Fibroblast of mammary gland (primary cell): ENCODE measurements at places on chromosomes 7 and 10.

DNA sequence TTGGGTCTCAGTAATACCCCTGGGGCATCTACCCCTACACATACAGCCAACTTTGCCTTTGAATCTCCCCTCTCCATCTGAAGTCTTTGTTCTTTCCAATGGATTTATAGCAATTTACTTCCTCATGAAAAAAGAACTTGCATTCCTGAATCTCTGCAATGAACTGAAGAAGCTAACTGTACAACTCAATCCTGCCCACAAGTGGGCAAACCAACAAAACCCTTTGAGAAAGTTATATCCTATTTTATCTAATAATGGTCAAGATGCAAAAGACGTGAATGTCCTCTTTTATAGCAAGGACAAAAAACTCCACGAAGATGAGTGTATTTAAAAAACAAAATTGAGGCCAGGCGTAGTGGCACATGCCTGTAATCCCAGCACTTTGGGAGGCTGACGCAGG, 991.3 kb downstream of the LRMDA start:
- DNase-seq = no peak

GRCh38 chr10:74841265-74841973, 15.0 kb downstream of the KAT6B start:
- DNase-seq = no peak

GRCh38 chr10:62996925-62997324, 136.2 kb upstream of the NRBF2 start:
- no peak for DNase-seq

- DNase-seq = no peak
These were observed 22.3 kb downstream of the CALML3 start for GRCh38 chr10:5546891-5547680.

DNA sequence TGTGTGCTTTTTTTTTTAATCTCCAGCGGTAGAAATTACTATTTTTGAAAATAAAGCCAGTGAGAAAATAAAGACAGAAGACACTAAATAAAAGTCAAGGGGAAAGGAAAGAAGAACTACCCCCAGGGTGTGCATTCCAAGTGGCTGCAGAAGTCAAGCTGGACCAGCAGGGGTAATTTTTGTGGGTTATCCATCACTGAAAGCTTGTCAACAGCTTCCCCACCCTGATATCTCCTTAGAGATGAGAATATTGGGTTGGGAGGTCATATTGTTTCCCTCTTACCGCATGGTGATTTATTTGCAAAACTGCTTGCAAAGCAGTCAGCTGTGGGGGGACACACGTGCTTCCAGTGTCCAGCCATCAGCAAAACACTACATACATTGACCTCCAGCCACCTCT, 46.4 kb downstream of the FAM107B start:
- no peak for DNase-seq

GRCh38 chr7:98456866-98457265, 56.0 kb upstream of the BAIAP2L1 start:
- DNase-seq = no peak

DNA sequence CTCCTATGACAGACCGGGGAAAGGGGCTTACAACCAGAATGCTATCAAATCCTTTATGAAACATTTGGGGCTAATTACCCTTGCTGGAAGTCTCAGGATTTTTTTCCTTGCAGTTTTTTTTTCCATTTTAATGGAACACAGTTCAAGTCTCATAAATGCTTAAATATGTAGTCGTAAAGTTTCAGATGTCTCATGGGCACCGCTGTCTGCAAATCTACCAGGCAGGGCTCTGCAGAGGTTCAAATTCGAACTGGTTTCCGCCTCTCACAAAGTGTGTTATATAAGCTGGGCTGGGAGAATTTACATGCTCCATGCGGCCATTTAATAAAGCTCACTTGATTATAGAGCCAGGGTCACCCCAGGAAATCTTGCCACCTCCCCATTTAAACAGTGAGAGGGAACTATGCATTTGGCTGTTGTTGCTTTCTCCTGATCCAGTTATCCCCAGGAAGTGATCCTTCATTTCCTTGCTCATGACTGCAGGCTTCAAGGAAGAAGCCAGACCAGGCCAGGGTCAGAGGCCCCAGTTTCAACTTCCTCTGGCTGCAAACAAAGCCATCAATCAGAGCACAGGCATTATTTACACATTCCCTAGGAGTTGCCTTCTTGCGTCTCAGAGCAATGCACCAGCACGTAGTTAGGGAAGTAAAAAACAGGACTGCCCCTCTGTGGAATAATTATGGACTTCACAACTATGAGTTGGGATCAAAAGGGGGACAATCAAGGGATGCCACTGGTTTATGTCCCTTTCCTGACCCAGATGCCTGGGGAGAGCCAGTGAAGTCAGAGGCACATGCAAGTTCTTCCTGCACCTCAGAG, 358.8 kb downstream of the PRPF18 start:
- DNase-seq = peak; percentile 24

DNA sequence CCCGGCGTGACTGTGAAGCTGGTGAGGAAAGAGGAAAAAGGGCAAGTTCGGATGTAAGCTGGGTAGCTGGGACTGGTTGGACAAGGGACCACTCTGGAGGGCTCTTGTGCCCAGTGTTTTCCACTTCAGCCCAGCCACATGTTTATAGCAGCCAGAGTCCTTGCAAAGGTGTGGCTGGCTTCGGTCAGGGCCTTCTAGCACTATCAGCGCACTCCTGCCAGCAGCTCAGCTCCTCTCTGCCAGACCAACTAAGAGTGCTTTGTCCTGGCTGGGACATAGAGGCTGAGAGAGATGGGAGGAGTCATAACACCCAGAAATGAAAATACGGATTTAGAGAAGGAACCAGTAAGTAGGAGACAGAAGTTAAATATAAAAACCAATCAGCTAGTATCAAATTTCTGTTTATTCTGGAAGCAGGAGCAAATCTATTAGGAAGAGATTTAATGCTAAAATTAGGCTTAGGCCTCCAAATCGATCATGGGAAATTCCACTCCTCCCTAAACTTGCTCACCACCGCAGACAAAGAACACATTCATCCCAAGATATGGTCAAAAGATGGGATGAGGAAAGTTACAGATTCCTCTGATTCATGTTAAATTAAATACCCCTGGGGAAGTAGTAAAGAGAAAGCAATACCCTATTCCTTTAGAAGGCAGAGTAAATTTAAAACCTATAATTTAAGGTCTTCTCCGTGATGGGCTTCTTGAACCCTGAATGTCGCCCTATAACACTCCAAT, 135.0 kb downstream of the RALA start:
- DNase-seq = no peak

- no peak for DNase-seq
These were observed 25.6 kb upstream of the GRID1 start for GRCh38 chr10:86391986-86392722.

DNA sequence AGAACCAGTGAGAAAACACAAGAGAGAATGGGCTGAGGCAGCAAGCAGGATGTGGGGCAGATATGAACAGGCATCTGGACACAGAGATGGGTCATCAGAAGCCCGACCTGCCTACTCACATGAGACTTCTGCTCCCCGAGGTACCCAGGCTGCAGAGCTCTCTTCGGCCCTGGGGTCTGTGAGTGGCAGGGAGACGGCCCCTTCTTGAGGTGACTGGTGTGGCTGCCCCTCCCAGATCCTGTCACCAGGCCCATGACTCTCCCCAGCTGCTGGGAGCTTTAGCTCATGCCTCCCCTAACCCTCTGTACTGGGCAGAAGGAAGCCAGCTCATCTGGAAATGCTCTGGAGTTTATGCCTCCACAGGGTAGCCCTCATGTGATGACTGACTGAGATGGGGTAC, 157.6 kb upstream of the PCBD1 start:
- no peak for DNase-seq

GRCh38 chr7:71343039-71343438, 211.1 kb downstream of the GALNT17 start:
- DNase-seq = no peak

- DNase-seq = peak; percentile 61
These were observed 509 bp downstream of the BRAF start for GRCh38 chr7:140924019-140924820.

DNA sequence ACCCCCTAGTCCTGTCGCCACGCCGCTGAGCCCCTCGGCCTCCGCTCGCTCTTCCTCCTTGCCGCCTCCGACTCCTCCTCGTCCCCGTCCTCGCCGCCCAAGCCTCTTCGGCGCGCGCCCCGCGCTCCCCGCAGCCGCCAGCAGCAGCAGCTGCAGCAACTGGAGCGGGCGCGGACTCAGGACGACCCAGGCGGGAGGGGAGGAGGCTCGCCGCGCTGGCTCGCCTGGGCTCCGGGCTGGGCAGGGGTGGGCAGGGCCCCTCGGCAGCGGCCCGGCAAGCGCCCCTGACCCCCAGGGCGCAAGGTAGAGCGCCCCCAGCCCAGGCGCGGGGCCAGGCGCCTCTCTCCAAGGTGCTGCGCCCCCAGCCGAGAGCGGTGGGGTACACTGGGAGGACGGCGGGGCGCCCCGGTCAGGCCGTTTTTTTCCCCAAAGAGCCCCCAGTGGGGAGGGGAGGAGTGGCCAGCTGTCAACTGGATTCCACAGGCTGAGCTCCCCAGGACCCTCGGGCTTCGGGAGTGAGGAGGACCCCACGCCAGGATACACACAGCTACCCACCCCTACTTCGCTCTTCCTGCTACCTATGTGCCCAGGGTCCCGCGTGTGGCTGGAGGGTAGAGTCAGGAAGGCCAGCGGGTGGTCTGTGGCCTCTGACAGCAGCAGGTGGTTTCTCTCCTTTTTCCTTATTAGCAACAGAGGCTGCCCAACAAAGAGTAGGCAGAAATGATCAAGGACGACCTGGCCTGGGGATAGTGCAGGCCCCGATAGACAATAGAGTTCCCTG, 903 bp upstream of the KCNMA1 start:
- DNase-seq = no peak

DNA sequence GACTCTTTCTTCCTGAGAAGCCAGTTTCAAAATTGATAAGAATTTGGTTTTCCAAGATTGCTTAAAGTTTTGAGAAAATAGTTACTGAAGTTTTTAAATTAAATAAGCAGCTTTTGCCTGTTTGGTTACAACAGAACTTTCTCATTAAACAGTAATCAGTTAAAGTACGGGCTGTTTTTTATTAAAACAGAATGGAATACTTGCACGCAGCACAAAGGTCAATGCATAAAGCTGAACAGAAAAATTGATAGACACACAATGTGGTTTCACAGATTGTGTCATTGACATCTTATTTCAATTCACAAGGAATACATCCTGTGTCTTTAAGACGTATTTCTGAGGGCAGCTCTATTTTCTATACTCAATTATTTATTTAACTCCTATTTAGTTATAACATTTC, 192.2 kb downstream of the PRKG1 start:
- DNase-seq = peak; percentile 25

- peak; percentile 86 for DNase-seq
These were observed 809 bp downstream of the C10orf143 start for GRCh38 chr10:130109796-130110245.

DNA sequence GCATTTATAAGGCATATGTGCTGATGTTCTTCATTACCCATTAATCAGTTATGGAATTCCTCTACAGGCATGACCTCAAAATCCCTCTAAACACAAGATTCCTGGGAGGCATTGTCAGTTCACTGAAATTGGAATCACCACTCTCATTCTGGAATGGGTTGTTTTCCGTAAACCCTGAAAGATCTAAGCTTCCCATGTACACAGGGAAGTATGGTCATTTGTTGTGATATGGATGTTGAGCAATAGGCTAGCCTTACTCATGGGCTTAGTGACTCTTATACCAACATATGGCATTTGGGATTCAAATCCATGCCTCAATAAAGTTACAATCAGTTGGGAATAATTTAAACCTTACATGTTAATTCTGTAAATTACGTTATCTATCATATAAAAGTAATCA, 258.0 kb downstream of the XPNPEP1 start:
- DNase-seq = no peak

DNA sequence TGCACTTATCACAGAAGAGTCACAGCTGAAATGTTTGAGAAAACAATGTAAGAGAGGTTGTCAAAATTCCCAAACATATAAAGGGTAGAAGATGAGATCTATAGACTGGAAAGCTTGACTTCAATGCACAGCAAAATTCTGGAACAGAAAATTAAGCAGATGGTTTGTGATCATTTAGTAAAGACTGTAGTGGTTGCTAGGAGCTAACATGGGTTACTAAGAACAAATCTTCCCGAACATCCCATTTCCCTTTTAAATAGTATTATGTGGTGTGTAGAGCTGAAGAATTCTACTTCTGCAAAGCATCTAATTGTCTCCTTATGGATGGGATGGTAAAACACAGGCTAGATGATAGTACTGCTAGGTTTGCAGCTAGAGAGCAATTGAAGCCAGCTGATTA, 312.3 kb downstream of the CAMK1D start:
- DNase-seq = no peak

- DNase-seq = no peak
These were observed 165.2 kb downstream of the PTEN start for GRCh38 chr10:88028654-88029053.

- DNase-seq = no peak
These were observed 4.3 kb upstream of the GET4 start for GRCh38 chr7:871900-872537.

GRCh38 chr10:79440281-79440680, 5.1 kb downstream of the ZCCHC24 start:
- DNase-seq = no peak

DNA sequence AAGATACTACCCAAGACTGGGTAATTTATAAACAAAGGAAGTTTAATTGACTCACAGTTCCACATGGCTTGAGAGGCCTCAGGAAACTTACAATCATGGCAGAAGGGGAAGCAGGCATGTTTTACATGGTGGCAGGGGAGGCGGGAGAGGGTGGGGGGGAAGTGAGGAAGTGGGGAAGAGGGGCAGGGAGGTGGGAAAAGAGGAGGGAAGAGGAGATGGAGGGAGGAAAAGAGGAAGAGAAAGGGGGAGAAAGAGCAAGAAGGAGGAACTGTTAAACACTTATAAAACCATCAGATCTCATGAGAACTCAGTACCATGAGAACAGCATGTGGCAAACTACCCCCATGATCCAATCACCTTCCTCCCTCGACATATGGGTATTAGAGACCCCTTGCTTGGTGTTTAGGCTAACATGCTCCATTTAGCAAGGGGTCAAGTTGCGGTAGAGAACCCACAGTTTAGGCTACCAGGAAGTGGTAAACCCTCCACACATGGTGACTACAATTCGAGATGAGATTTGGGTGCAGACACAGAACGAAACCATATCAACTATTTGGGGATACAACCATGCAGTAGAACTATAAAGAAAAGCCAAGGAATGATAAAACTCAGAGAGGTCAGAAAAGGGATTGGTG, 3.5 kb upstream of the LMBR1 start:
- DNase-seq = no peak

DNA sequence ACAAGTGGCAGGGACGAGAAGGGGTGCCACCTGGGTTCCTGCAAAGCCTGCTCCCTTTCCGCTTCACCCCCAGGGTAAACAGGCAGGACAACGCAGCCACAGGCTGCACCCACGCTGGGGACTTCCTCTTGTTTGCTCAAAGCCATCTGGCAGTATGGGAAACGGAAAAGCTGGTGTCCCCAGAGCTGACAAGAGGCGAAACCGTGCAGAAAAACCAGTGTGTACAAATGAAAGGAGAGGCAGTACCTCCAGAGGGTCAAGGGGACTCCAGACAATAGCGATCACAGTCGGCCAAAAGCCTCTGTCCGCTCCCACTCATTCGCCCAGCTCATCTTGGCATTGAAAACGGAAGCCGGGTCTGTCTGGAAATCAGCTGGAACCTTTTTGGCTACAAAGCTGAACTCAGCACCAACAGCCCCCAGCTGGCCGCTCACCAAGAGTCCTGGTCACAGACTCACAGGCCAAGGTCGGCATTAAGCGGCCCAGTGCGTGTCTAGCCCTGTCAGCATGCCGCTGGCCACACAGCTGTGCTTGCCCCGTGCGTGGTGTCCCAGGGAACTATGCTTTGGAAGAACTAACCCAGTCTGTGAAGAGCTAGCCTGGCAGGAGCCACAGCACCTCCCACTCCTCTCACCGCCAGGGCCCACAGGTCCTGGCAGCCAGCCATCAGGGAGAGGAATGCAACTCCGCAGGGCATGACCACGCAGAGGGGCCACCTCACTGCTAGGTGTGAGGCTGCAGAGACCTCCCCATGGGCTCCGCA, 10.4 kb downstream of the TNS3 start:
- DNase-seq = peak; percentile 72
